ENCODE measurements at places on chromosomes 1 and 21. TPM values are rescaled to one million over a fixed set of nuclear protein-coding genes. Genes with fewer than 3 reads are reported as not detected.

DNA sequence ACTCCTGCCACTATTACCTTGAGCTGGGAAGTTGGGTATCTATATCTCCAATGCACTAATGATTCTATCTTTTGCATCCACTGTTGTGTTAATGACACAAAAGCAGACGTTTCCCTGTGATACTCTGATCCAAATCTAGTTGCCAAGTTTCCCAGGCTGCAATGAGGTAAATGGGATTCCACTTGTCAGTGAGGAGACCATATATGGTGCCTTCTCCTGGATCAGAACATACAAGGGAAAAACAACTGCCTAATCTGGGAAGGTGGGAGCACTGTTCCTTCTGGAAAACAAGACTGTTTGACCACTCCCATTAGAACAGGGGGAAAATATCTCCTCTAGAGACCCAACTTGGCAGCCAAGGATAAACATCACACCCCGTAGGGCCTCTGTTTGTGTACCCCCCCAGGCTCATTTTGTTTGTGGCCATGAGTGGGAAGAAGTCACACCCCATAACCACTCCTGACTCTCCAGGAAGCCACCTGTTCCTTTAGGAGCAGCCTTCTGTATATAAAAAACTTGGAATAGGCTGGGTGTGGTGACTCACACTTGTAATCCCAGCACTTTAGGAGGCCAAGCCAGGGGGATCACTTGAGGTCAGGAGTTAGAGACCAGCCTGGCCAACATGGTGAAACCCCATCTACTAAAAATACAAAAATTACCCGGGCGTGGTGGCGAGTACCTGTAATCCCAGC is 28.5 kb upstream of the SLC6A9 start:
- DNase-seq = no peak

DNA sequence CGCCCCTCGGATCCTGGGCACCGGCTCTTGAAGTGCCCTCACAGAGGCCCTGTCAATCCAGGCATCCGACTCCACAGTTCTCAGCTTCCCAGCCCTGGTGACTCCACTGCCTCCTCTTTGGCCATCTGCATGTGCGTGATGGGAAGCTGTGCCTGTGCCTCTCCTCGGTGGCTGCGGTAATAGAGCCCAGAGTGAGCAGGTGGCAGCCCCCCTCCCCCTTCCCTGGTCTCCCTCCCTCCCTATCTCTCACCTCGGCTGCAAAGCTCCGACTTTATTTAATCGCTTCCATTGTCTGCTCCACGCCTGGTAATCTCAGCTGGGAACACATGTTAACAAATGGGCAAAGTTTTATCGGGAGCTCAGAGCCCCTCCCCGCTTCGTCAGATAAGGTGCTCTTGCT is 91.9 kb downstream of the IGSF21 start:
- no peak for DNase-seq

DNA sequence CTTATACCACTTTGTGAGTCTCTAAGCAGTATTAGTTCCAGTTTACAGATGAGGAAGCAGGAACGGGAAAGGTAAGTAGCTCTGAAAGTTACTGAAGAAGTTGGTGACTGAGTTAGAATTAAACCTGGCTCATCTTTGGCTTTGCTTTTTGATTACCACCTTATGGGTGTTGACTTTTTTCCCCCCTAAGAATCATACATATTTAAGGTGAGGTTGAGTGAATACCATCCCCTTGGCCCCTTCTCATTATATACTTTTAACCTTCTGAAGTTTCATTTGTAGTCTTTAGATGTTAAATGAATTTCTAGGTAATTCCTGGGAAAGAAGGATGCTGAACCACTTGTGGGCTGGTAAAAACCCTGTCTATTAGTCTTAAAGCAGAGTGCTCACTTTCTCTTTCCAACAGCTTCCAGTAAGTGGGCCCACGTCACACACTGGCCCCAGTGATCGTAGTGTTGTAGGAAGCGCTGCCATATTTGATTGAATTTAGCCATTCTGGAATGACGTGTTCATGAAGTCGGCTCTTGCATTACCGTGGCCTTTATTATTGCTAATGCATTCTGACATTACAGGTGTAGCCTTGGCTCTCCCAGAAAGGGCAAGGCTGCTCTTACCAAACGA is 46.9 kb downstream of the PEX14 start:
- no peak for DNase-seq

DNA sequence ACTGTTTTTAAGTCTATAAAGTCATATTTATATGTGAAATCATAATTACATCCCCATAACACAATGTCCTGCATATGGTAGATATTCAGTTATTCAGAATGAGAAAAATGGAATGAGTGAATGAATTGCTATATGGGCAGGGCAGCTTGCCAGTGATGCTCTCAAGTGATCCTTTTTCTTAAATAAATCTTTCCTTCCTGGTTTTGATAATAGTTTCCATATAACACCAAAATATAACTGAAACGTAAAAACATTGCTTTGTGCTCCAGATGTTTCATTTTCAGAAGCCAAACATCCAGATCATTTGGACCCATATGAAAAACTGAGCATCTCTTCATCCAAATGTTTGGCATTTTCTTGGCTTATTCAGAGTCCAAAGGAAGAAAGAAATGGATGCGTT is 30.2 kb upstream of the RGS8 start:
- no peak for DNase-seq

RAVER2 gene
- total RNA-seq = 0.44 TPM

CLDN19 gene
- total RNA-seq = not detected

LRRC8C gene
- 73.1 TPM for total RNA-seq

SMIM11 gene
- 23.7 TPM for total RNA-seq

PEX10 gene
- 24.2 TPM for total RNA-seq

RAB25 gene
- not detected for total RNA-seq

DAB1 gene
- total RNA-seq = not detected

MLLT11 gene
- total RNA-seq = 2.9 TPM
